Stimulated activated naive B cell treated with anti-CD40 and anti-IgM and Interleukin-4, amounts not matched to agents 10 μg/mL and 1 μg/mL and 100 μg/mL, for 72 hours (primary cell): ENCODE measurements at places on chromosomes 1 and 21.

- peak; percentile 71 for DNase-seq
These were observed 6.3 kb upstream of the GPR25 start for GRCh38 chr1:200866521-200866920.

DNA sequence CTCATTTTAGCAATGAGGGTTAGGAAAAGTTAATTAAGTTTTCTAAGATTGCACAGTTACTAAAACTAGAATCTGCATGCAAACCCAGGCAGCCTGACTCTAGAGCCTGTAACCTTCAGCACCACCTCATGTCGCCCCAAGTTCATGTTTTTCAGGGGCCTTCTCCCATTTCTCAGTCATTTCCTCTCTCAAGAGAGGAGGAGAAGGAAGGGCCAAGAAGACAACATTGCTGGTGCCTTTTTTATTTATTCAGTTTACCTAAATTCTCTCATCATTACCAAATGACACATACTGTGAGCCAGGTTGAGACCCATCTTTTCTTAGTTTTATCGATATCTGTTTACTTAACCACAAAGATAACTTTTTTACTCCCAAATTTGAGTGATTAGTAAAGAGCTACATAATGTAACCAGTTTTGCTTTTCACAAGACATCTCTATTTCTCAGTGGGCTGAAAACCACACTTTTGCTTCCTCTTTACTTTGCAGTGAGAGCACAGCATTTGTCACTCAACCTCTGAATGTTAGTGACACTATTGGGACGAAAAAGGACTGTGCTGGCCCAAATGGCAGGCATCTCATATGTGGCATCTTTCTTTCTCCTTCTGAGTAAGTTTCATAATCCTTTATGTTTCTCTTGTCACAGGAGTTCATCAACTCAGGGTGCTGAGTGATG lies at the start of gene CD101:
CD101 (plus strand) TSS at position 507 of the 674 bp plus-strand sequence; CDS start at position 565, 58 bp downstream.
- peak; percentile 30 for DNase-seq

DNA sequence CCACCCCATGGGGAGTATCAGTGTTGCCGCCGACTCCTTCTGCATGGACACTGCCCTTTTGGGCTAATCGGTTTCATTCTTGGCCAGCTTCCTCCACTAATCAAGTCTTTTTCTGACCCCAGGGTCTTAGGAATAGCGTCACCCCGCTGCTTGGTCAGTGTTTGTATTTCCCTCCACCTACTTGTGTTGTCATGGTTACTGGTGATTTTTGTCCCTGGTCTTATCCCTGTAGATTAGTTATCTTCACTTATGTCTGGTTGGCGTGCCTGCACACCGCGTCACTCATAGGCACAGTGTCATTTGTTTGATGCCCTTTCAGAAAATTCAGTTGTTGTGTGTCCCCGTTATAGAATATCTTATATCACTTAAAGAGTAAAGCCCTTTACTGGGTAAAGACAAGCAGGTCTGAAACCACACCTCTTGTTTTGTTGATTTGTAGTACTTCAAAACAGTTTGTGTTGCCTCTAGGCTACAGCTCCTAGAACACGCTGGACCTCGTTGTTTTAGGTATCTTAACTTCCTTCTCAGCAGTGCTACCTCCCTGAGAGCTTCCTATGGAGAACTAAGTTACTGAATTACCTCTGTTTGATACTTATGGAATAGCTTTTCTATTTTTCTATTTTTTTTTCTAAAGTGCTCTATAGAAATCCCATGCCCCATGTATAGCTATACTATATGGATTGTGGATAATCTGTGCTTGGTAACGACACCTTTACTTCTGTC lies 868 bp downstream of the PPP1R12B start:
- no peak for DNase-seq

DNA sequence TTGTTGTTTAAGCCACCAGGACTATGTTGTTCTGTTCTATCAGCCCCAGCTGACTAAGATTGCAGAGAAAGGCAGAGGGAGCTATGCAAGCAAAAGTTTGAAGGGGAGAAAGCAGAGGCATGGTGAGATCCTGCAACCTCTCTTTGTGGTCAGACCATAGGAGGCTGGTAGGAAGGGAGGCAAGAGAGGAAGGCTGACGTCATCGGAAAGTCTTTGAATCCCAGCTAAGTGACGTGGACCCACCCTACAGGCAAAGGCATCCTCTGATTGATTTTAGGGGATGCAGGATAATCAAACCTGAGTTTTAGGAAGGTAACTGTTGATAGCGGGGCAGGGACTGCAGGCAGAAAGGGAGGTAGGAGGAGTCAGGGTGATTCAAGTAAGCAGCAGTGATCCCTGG lies 23.3 kb upstream of the TNNI1 start:
- DNase-seq: no peak

- peak; percentile 80 for DNase-seq
These were observed 1.4 kb downstream of the IER5 start for GRCh38 chr1:181089676-181090544.

- no peak for DNase-seq
These were observed 84.4 kb downstream of the CLEC20A start for GRCh38 chr1:178412400-178412770.

- DNase-seq: no peak
These were observed 248.1 kb upstream of the FMN2 start for GRCh38 chr1:239843541-239843940.

GRCh38 chr1:46342677-46343350 lies 2.2 kb downstream of the NSUN4 start:
- no peak for DNase-seq

DNA sequence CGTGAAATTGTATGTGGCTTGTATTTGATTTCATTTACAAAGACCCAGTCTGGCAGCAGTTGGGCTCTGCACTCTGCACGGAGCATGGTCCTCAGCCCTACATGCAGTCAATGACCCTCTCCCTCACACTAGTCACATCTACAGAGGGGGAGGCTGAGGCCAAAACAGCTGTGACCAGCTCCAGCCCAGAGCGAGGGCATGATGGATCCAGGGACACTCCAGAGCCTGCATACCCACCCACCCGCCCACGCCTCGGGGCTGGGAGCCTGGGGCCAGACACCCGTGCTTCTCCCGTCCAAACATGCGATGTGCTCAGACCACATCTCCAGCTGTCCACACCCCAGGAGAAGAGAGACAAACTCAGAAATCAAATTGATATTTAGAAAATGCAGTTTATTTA lies 14.0 kb upstream of the PRDM16 start:
- no peak for DNase-seq

DNA sequence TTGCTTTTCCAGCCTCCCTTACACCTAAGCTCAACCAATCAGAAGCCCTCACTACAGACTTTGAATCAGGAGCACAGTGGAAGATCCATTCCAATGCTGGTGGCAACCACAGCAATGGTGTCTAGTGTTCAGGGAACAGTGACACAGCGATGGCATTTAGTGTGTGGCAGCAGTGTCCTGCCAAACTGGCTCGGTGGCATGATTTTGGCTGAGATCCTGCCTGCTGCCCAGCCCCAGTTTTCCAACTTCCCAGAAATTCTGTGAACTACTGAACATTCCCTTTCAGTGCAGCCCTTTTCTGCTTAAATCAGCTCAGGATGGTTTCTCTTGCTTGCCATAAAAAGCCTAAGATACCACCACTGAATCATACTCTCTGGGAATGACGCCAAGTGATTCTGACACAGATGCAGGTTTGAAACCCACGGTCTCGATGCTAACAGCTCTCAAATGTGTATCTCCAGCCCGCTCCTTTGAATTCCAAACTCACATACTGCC lies 8.8 kb downstream of the ASAP3 start:
- DNase-seq: no peak

- no peak for DNase-seq
These were observed 120.1 kb upstream of the NR5A2 start for GRCh38 chr1:199907361-199907760.

GRCh38 chr1:20497506-20497905 lies 10.4 kb downstream of the MUL1 start:
- no peak for DNase-seq

GRCh38 chr1:165686971-165687433 lies 11.4 kb downstream of the ALDH9A1 start:
- DNase-seq: no peak

DNA sequence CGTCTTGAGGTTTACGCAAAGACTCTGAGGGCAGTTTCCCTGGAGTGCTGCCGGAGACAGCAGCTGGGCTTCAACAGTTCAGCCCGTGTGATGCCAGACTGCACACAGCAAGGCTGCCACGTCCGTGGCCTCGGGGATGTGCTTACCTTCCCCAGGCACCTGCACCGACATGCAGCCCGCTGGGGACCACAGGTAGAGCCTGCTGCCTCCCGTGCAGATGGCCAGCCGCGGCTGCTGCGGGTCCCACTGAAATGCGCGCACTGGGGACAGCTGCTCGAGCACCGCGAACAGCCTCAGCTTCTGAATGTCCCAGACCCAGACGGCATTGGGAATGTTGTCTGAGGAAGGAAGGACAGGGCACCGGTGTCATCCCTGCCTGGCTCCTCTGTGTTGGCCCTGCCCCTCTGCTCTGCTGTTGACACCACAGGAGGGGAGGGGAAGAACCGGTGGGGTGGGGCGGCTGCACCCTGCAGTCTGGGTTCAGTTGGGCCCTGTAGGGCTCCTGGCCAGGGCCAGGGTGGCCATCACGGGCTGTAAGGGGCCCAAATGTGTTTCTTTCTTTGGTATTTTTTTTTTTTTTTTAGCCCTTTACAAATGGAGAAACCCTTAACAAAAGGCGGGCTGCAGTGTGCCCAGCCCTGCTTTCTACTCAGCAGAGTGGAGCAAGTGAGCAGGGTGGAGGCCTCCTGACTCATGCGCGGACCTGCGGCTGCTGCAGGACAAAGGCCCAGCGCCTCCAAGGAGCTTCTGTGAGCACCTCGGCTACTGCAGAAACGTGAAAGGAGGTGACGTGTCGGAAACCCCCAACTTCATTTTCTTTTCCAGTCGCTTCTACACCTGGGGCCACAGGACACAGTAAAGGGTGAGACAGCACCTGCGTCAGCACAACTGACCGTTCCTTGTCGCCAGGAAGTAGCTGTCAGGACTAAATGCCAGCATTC lies 6.8 kb downstream of the TPRG1L start:
- no peak for DNase-seq

DNA sequence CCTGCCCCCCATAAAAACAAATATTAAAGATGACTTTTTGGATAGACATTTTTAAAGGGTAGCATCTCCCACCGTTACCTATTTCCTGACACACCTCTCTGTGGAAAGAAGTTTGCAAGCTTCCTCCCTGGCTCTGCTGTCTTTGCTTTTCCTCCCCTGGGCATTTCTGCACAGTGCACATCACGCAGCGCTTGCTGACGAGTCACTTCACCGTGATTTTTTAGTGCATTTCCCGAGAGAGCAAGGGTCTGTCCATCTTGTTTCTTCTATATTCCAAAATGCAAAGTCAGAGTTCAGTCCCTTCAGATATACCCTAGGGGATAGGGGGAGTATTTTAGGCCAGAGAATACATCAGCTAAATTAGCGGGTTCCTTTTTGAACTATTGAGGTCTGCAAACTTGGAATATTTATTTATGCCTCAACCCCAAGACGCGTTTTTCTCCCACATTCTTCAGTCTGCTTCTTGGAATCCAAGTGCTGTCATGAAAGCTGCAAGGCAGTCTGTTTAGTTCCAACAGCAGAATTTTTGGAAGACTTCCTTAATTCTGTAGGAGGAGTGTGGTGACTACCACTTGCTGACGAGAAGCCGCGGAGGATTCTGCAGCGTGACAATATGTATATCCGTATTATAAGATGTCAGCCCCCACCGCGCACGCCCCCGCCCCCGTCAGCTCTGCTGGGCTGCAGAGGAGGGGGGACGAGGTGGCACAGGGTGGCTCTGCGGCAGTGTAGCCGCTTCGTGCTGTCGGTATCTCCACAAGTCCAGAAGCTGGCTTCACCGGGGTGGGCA lies 22.4 kb downstream of the SMYD2 start:
- DNase-seq: no peak

DNA sequence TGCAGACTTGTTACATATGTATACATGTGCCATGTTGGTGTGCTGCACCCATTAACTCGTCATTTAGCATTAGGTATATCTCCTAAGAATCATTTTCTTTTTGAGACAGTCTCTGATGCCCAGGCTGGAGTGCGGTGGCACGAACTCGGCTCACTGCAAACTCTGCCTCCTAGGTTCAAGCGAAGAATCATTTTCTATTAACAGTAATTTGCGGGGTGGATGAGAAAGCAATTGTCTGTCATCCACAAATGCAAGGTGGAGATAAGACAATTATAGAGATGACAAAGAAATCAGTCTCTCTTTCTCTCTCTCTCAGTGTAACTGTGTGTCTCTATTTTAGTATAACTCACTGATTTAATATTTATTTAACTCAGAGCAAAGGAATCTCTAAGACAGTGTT lies 131.0 kb upstream of the KIAA1614 start:
- no peak for DNase-seq

GRCh38 chr1:246782120-246782900 lies 58.1 kb downstream of the SCCPDH start:
- DNase-seq: no peak

DNA sequence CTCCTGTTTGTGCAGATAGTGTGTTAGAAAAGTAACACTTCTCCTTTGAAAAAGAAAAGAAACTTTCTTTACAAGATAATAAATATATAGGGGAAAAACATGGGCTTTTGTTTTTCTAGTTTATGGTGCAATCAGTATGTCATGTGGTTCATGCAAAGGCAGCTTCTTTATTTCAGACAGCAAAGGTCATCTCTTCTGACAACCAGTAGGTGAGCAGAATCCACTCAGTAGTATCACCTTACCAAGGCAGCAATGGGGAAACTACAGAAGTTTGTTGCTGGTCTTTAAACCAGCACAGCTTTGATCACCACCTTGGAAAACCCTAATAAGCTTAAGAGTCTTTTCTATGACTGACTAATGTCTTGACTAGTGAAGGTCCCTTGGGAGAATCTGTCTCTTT lies 13.0 kb upstream of the SAMSN1 start:
- peak; percentile 53 for DNase-seq

- no peak for DNase-seq
These were observed 37.3 kb upstream of the LBR start for GRCh38 chr1:225464851-225465792.

GRCh38 chr1:121452484-121452883 lies 267.7 kb downstream of the SRGAP2C start:
- DNase-seq: no peak

- no peak for DNase-seq
These were observed 16.7 kb downstream of the LURAP1 start for GRCh38 chr1:46219551-46220520.

- no peak for DNase-seq
These were observed 58.9 kb downstream of the NVL start for GRCh38 chr1:224271106-224271505.

GRCh38 chr1:90826834-90827233 lies 109.7 kb upstream of the BARHL2 start:
- no peak for DNase-seq

DNA sequence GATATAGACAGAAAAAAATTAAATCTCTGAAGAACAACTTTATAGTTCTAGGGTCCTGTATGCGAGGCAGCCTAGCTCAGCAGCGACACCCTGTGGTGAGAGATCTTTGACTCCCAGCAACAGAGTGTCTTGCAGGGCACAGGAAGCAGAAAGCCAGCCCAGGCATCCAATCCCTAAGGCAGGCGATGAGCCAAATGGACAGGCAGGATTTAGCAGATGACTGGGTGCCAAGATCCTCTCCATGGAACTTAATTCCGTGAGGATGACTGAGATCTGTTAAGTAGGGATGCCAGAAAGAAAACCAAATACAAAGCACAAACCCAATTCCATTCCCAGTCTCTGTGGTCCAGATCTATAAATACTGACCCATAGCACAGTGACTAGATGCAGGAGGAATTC lies 38.8 kb downstream of the HLCS start:
- DNase-seq: peak; percentile 34

- no peak for DNase-seq
These were observed 137.8 kb upstream of the KRTAP19-8 start for GRCh38 chr21:31176080-31176551.
